Activated naive CD8-positive, alpha-beta T cell treated with anti-CD3 and anti-CD28 coated beads for 36 hours (primary cell): ENCODE measurements at places on chromosomes 1 and 21. TPM values are rescaled to one million over a fixed set of nuclear protein-coding genes. Genes with fewer than 3 reads are reported as not detected.

The NLRP3 gene
- total RNA-seq, result 9.1 TPM

The SLC30A7 gene
- 40.9 TPM for total RNA-seq

The COL11A1 gene
- not detected for total RNA-seq

The C8A gene
- not detected for total RNA-seq

The C8B gene
- not detected for total RNA-seq
